ENCODE measurements at places on chromosomes 5 and 9.
A peak's percentile ranks its signal among the peaks of the same experiment; 100 is the strongest.

DNA sequence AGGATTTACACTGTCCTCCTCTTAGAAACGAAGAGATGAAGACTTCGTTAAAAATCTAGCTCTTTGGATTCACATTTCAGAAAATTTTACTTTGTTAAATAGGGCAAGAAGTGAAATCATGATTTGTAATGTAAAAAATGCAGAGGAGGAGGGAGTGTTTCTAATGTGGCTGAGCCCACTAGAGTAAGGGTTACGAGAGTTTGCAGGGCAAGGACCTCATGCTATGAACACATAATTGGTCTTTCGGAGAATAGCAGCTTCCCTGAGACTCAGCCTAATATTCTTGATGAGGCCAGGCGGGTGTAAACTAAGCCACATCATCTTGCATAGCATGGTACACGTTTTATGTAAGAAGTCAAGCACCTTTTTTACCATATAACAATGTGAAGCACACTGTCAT, 191.0 kb upstream of the ADAMTS16 start:
- DNase-seq, result no peak

DNA sequence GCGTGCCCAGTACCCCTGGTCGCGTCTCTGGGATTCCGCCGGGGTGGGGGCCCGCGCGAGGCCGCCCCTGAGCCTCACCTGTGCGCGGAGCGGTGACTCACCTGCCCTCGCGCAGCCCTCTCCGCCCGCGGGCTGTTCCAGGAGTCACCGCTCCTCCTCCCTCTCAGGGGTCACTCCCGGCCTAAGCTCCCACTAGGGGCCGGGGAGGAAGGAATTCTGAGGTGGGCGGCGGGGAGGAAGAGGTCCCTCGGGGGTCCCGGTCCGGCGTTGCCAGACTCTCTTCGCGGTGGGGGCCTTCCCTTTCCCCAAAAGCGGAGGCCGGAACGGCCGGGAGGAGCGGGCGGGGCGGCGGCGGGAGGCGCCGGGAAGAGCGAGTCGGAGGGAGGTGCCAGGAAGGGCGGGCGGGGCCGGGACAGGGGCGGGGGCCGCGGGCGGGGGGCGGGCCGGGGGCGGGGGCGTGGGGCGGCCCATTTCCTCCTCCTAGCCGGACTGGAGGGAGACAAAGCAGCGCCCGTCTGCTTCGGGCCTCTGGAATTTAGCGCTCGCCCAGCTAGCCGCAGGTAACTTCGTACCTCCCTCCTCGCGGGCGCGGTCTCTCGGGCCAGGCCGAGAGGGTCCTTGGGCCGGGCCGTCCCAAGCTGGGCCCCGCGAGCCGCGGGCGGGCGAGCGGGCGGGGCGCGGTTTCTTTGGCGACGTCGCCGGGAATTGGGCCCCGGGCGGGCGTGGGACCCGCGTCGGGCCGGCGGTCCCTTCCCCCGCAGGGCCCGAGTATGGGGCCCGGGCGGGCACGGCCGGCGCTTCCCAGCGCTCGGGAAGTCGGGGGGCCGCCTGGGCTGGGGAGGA, at the start of gene CTNNA1:
Gene CTNNA1, plus strand, starts transcription at position 475 of the 843 bp plus-strand sequence. CDS start 28,500 bp downstream, outside the sequence.
- peak; percentile 73 for DNase-seq

GRCh38 chr5:127924606-127925005, 159.0 kb upstream of the SLC12A2 start:
- no peak for DNase-seq

GRCh38 chr5:98214240-98215051, 559.0 kb upstream of the RGMB start:
- no peak for DNase-seq

- DNase-seq, result no peak
Observed at GRCh38 chr9:114238891-114239875, 83.7 kb upstream of the ORM1 start.

All from stimulated activated naive CD8-positive, alpha-beta T cell treated with anti-CD3 and anti-CD28 coated beads, Interleukin-15, Interleukin-2, amounts not matched to agents 100 U/mL and 50 U/mL, for 24 hours (primary cell).